ENCODE measurements at places on chromosomes 6 and 20.

DNA sequence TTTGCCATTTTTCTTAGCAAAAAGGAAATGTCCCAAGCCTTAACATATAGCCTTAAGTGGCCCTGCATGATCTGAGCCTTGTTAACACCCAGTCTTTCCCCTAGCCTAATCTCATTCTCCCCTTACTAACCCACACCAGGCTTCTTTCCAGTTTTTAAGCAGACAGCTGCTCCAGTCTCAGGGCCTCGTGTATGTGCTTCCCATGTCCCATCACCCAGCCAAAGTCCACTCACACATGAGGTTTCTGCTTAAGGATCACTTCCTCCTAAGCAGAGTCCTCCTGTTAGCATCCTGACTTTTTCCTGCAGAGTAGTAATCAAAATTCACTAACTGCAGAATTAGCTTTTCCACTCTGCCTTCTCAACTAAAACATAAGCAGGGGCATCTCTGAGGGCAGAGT is 96.1 kb downstream of the SMLR1 start:
- DNase-seq: no peak

DNA sequence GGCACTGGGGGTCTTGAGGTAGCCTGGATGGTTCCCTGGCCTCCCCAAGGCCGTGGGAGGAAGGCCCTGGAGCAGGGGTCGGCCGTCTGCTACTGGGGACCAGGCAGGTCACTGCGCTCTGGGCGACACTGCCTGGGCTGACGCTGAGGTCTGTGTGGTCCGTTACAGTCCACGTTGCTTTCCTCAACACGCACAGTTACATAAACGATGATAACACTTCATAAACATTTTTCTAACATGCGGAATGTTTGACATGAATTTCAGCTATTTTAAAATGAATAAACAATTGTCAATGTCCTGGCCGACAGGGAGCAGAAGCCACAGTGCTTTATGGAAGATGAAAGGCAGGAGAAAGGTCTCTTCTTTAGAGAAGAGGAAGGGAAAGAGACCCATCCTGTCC is 10.2 kb upstream of the RBBP8NL start:
- no peak for DNase-seq

DNA sequence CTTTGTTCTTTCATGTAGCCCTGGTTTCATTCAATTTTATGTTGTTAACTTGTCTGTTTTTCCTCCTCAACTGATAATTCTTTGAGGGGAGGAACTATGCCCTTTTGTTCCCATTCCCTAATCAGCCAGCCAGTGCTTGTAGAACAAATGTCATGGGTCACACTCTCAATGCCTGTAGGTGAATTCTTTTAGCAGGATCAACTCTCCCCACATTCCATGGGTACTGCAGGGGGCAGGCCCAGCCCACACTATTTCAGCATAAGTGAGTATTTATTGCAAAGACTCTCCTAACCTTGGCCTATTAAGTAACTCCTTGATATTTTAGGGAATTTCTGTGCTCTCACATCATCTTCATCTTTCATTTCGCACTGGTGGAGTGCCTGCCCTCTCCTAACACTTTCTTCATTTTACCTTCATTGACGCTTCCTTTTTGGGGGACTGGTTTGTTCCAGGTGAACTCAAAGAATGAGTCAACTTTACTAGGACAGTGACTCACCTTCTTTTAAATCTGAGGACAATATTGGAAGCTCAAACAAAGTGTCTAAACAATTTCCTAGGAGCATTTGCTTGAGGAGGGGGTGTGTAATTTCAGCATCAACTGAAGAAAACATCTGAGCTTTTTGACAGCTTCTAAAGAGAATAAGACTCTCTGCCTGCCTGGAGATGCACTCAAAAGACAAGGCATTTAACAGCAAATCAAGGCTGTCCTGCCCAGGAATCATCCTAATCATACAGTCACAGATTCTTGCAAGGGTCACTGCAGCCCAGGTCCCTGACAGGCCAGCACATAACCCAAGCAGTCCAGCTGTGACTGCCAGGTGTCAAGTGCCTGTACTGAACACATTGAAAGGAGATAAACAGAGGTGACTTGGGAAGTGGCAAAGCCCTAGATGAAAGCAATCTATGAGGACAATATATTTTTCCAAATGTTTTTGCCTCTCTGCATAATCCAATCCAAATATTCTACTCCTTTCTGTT is 263.9 kb upstream of the PRND start:
- no peak for DNase-seq

DNA sequence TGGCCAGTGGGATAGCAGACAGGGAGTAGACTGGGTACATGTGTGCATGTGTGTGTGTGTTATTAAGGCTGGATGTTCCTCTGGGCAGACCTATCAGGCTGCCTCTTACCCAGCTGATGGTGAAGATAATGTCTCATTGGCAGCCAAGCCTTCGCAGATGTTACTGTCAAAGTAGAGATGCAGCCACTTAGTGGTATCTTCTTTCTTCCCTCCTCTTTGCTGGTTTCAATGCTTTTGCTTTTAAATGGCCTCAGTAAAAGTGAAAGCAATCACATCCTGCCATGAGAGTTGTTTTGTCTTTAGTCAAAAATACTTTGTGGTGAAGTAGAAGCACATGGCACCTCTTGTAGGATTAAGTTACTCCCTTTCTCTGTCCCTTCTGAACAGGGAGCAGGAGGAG is 57.5 kb downstream of the SNRNP48 start:
- DNase-seq: no peak

DNA sequence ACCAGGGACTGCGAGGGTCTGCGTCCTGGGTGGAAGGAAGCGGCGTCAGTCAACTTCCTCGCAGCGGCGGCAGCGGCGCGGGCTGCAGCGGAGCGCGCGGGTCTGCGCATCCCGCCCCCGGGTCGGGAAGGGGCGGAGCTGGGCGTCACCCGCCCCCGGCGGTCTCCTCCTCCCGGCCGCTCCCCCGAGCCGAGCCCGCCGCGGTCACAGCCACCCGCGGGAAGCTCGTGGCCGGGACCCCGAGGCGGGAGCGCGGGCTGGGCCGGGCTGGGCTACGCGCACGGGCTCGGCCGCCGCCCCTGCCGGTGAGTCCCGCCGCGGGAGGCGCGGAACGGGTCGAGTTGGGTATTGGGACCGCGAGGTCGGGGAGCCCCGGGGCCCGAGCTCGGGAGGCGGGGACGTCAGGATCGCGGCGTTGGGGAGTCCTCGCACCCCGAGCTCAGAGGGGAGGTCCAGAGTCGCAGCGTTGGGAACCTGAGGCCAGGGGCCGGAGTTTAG is at the start of gene PAQR8:
Gene PAQR8, plus strand, starts transcription at position 207 of the 498 bp plus-strand sequence. CDS start 41,063 bp downstream, outside the sequence.
- peak; percentile 54 for DNase-seq

DNA sequence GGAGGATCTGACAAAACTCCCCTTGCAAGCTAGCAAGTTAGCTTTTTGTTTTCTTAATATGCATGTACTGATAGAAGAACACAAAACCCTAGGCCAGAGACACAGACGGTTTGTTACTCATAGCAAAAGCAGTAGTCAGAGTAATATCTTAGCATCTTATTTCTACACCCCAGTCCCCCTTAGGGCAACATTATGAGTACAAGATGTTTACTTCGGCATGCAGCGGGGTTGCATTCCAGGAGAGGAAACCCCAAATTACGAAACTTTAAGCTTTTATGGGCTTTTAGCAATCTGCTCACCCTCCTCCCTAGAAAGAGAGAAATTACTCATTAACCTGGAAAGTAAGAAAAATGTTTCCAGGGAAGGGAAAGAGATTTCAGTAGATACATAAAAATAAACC is 1286.9 kb downstream of the EPHA7 start:
- peak; percentile 38 for DNase-seq

- DNase-seq: no peak
These were observed 7.9 kb upstream of the TBPL1 start for GRCh38 chr6:133945158-133945557.

- DNase-seq: no peak
These were observed 32.4 kb downstream of the VAPB start for GRCh38 chr20:58421497-58421850.

DNA sequence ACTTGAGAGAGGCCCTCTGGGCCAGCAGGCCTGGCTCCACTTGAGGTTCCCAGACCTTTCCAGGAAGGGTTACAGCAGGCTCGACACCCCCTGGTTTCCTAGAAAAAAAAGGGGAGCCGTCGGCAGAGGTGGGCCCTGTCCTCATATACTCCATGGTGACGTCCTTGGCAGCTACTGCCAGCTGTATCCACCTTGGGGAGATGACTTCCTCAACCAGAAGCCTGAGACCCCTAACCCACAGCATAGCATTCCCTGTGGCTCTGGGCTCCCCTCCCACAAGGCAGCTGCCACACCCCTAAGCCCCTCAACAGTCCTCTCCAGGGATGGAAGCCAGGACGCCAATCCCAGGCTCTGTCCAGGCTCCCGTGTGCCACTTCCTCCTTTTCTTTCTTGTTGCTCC is 294.8 kb downstream of the CDC5L start:
- DNase-seq: no peak

All from T1000 (cell line).